ENCODE measurements at places on chromosomes 1 and 21.

DNA sequence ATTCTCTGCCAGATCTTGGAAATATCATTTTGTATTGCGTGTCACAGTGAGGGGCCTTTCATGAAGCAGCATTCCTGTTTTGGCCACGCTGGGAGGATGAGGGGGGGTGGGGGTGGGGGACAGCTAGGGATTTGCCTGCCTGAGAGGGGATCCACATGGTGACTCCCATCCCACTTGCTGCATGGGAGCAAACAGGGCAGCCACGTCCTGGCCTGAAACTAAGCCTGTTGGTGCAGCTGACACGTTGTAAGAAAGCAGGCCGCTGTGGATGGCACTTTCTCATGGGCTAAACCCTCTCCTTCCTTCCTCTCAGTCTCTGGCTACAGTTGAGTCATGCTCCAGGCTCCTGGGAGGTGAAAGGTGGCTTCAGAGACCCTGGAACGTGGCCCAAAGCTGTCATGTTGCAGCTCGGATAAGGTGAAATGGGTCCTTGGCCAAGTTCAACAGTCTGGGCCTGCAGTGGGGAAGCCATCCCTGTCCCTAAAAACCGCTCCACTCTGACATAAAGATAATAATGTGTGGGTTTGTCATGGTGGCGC is 346.7 kb upstream of the VAMP3 start:
- DNase-seq, result no peak

DNA sequence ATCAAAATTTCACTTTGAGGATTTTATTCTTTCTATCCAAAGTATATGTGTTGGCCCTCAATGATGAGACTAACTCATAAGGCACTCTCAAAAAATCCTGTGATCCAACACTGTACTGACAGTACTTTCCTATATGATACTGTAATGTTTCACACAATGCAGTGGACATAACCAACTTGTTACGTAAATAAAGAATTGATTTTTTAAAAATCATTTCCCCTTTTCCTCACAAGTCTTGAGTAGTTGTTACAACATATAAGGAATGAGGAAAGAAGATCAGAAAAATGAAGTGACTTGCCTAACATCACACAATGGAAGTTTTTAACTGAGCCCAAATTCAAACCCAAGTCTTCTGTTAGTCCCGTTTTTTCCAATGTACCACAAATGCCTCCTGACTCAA is 17.2 kb downstream of the PTP4A2 start:
- DNase-seq, result no peak

DNA sequence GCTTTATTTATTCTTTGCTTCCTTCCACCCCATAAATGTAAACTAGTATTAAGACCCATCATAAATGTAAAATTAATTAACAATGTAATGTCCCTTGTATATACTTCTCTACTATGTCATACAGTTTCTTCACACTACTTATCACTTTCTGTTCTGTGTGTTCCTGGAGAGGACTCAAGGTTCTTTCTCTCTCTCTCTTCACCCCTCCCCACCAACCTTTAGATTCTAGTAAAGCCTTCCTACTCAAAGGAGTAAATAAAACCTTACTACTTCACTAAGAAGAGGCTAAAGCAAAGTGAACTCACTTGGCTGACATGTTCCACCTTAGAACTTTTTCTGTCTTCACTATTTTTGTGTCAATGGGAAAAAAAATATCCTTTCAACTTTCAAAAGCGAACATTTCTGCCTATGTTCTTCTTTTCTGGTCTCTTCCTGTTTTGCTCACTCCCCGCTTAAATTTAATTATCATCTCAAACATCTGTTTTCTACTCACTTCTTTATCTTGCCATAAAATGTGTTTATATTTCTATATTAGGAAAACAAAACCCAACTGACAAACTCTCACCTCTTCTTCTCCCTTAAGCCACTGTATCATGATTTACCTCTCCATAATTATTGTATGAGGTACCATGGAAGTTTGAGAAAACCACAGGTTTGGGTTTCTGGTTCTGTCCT is 260.3 kb downstream of the DPYD start:
- DNase-seq, result no peak

GRCh38 chr1:204149107-204149506 is 2.7 kb downstream of the ETNK2 start:
- DNase-seq, result no peak

GRCh38 chr21:37939251-37939650 is 23.0 kb upstream of the KCNJ6 start:
- no peak for DNase-seq

DNA sequence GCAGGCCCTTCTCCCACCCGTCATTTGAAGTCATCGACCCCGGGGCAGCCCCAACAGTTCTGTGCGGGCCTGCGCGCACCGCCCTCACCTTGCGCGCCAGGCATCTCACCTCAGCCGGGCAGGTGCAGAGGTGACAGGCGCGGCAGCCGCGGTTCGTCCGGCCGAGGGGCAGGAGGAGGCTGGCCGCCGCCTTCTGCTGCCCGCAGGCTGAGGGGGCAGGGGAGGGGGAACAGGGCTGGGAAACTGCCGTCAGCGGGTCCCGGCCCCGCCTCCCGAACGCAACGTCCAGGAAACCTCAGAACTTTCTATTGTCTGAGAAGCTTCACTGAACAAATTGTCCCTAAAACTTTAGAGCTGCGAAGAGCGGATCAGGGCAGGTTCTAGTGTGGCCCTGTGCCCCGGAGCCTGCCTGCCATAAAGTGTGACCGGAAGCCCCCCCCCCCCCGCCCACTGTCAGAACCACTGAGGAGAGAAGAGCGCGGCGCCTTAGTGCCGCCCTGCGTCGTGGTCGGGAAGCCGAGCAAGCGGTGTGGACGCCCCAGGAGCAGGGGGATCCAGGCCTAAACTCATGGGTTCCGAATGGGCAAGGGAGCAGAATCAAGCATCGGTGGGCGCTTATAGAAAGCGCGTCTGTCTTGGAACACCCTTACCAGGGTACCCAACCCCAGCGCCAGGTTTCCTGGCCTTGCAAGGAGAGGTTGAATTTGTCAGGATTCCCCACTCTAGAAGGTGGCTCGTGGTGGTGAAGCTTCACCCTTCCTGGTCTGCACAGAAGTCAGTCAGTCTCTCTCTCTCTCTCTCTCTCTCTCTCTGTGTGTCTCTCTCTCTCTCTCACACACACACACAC is 13.3 kb upstream of the TBX15 start:
- no peak for DNase-seq

- no peak for DNase-seq
These were observed 7.2 kb upstream of the COL6A1 start for GRCh38 chr21:45974073-45975019.

- no peak for DNase-seq
These were observed 13.4 kb upstream of the KIF1B start for GRCh38 chr1:10196976-10197375.

Measured in OCI-LY7 (cell line).